Activated CD4-positive, alpha-beta T cell treated with anti-CD3 and anti-CD28 coated beads, Interleukin-10, Interleukin-2, amounts not matched to agents 100 ng/mL and 50 ng/mL, durations not matched to agents 16 hours and 8 hours (primary cell): ENCODE measurements at places on chromosomes 11 and 22.

GRCh38 chr11:65952052-65952521, 6.8 kb downstream of the TSGA10IP start:
- no peak for DNase-seq

DNA sequence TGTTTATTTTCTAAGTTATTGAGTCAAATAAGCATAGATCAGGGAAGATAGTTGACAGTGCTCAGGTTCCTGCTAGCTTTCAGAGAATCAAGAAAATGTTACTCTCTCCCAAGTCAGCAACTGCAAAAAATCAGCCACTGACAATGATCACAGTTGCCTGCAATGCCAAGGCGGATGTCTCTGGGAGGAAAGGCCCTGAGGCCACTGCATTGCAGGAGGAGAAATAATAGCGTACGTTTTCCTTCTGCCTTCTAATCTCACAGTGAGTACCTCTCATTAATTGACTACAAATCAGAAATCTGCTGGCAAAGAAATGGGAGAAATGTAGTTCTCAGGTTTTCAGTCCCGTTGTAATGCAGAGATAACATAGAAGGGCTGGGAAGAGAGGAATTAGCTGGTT, 54.0 kb upstream of the SPON1 start:
- DNase-seq = no peak

DNA sequence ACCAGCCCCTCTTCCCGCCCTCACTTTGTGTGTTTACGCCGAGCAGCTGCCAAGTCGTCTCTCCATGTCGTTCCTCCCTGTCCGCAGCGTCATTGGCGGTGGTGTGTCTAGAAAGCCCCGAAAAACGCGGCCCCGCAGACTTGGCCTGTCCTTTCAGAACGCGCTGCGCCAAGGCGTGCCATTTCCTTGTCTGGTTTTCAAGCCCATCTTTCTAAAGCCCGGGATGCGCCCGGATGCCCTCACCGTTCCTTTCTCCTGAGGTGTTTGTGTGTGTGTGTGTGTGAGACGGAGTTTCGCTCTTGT, 557 bp downstream of the MOV10L1 start:
- DNase-seq = no peak

- DNase-seq = peak; percentile 38
These were observed 206.3 kb downstream of the DDX10 start for GRCh38 chr11:108871152-108871551.

- DNase-seq = no peak
These were observed 27.2 kb upstream of the A4GALT start for GRCh38 chr22:42747701-42748513.

DNA sequence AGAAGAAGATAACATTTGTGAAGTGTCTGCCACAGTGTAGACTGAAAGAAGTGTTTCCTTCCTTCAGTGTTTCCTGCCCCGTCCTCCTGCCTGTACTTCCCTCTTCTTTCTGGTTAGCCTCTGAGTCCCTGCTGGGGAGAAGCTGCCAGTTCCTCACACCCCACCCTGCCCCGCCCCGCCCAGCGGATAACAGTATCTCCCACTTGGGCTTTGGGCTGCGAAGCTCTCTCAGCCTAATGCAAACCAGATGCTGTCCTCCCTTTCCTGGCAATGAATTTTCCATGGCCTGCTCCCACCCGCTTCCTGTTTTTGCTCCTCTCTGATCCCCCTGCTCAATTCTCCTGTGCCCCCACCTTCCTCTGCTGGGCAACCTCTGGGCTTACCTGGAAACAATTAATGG, 5.2 kb upstream of the RAB3IL1 start:
- DNase-seq = no peak

- no peak for DNase-seq
These were observed 37.8 kb downstream of the PLEKHA7 start for GRCh38 chr11:16976379-16976778.

- no peak for DNase-seq
These were observed 122.7 kb upstream of the TRPC6 start for GRCh38 chr11:101706541-101706940.

GRCh38 chr11:90192869-90193582, 29.8 kb downstream of the CHORDC1 start:
- DNase-seq = no peak

DNA sequence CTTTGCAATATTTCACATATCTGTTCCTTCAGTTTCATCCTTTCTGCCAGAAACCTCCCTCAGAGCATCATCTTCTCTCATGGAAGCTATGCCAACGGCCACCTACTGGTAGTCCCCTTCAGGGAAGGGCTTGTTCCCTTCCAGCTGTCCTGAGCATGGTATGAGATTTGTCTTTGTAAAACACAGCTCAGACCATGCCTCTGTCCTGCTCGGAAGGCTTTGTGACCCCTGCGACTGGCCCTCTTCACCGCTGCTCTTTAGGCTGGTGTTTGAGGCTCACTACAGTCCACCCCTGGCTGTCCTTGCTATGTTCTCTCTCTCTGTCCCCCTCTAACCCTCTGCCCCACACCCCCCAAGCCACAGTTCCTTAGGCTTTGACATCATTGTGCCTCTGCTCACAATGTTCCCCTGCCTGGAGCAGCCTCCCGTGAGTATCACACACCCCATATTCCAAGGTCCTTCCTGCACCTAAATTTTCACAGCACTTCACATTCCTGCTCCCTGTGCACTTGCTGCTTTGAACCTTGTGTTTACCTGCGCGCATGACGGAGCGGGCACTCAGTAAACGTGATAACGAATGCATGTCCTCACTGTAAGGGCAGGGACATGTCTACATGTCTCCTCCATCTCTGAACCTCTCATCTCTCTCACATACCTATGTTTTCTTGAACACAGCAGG, 24.0 kb upstream of the ACER3 start:
- DNase-seq = no peak

GRCh38 chr11:14042686-14043465, 80.4 kb downstream of the SPON1 start:
- DNase-seq = no peak

DNA sequence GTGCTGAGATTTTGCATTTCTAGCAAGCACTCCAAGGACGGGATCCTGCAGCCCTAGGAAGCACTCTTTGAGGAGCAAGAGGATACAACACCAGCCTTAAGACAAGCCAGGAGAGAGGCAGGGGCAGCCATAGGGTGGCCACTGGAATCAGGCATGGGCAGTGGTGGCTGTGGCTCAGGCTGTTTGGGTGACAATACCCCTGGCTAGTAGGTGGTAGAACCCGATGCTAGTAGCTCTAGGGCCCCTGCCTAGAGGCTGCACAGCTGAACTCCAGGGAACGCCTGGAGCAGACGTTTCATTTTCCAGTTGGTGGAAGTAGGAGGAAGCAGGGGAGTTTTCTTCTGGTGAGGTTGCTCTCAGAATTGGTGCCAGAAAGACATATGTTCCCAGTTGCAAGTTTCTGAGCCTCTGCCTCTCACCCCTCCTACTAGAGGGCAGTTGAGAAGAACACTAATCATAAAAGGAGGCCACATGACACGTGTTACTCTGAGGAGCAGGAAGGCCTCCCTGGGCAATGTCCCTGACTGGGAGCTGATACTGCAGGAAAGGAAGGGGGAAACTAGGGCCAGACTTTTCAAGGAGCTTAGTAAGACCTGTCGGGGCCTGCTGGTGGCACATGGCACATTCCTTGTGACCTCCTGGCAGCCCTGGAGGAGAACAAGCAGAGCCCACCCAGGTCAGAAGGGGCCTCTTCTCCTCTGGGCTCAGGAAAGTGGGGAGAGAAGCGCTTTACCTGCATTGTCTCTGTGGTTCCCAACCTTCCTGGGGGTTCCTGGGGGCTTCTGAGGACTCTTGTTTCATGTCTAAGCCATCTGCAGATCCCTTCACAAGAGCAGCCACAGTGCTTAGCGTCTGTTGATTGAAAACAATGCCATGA, 56.6 kb upstream of the DRD2 start:
- DNase-seq = no peak

DNA sequence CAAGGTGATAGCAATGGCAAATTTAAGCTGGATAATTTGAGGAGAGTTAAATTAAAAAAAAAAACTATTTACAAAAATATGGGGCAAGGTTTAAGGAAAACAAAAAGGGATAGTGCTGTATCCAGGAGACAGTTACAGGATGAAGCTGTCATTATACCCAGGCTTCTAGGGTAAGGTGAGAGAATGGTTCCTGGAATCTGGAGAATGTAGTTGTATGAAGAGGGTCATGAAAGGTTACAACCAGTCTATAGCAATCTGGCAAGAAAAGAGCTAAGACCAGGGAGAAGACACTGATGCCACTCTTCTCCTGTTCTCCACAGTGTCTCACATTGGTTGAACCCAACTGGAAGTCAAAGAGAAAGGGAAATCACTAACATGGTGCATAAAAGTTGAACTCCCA, 144.9 kb downstream of the SOX6 start:
- no peak for DNase-seq

- peak; percentile 25 for DNase-seq
These were observed 65.0 kb upstream of the PTPRJ start for GRCh38 chr11:47915374-47915773.

DNA sequence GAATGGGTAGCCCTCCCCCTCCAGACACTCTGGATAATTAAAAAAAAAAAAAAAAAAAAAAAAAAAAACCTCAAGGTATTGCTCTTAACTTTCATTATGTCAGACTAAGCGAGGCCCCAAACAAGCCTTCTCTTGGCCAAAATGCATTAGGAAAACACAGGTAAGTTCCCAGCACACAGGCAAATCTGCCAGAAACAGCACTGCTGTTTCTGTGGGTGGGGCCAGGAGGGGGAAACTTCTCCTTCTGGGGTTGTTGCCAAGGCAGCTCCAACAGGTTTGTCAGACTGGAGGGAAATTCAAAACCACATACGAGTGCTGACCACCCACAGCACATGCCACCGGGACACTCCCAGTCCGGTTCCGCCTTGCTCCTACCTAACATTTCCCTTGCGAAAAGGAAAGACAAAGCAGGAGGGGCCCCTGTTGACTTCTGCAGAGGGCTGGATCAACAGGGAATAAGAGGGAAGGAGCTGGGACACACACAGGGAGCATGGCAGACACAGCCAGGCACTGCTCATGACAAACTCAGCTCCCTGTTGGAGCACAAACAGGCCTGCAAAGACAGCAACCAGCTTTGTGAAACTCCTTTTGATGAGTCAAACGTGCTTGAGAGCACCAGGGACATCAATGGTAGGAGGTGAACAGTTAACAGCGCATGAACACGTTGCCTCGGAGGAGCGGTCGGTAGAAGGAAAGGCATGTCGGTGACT, 55.0 kb downstream of the MYH9 start:
- peak; percentile 89 for DNase-seq

DNA sequence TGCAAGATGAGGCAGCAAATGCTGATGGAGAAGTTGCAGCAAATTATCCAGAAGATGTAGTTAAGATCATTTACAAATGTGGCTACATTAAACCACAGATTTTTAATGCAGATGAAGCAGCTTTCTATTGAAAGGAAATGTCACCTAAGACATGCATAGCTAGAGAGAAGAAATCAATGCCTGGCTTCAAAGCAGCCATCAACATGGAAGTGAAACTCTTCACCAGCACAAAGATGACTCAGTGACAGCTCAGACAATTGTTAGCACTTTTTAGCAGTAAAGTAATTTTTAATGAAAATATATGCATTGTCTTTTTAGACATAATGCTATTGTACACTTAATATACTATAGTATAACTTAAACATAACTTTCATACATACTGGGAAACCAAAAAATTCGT, 71.4 kb downstream of the FANCF start:
- peak; percentile 5 for DNase-seq
